ENCODE measurements at places on chromosomes 2 and 18.

DNA sequence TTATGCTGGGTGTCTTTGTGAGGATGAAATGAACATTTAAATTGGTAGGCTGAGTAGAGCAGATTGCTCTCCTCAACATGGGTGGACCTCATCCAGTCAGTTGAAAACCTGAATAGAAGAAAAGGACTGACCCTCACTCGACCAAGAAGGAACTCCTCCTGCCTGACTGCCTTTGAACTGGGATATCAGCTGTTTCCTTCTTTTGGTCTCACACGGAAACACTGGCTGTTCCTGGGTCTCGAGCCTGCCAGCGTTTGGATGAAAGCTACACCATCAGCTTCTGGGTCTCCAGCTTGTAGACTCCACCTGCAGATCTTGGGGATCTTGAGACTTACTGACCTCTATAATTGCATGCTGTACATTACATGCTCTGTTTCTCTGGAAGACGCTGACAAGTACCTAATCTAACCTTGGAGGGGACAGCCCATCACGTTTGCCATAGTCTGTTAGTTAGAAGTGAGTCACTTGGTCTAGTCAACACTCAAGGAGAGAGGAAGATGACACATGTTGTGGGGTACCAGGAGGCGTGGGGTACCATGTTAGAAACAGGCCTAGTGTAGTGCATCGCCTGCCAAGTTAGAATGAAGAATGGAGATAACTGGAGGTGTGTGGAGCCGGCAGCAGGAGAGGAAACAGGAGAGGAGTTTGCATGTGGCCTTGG, 267.0 kb downstream of the MREG start:
- DNase-seq: no peak

DNA sequence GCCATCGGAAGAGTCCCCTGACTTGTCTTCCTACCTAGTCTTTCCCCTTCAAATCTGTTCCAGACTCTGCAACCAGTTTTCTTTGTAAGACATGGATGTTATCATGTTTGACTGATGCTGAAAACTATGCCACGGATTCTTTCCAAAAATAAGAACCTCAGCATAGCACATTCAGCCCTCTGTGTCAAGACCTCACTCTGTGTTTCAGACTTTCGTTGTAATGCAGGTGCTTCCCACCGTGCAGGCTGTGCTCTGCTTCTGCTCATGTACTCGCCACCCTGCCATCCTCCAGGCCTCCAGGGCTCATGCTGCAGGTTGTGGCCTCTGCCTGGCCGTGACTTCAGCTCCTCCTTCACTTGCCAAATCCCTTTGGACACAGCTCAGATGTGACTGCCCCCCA, 347.0 kb upstream of the RAB12 start:
- no peak for DNase-seq

GRCh38 chr2:27264253-27264752, 1.5 kb upstream of the SLC30A3 start:
- peak; percentile 55 for DNase-seq

GRCh38 chr2:160039166-160039903, 23.1 kb downstream of the PLA2R1 start:
- DNase-seq: no peak

DNA sequence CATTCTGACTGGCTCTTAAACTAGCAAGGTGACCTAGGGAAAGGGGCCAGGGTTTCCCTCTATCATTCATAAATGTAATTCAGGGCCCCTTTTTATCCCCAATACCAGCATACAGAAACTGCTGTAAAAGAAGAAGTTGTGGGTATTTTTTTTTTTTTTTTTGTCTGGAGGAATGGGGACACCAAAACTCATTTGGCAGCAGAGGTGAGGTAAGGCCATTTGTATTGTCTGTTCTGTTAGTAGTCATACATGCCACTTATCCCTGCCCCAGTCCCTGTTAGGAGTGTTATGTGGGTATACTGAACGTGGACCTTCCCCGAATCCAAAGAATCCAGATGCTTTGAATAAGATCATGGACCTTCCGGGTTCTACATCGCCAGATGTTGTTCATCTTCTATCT, 1.7 kb downstream of the SEPTIN2 start:
- no peak for DNase-seq
